Left kidney (tissue), 8 donors: ENCODE measurements at places on chromosomes 4 and X. TPM values are rescaled to one million over a fixed set of nuclear protein-coding genes. Genes with fewer than 3 reads are reported as not detected.

The USP17L22 gene
- not detected for polyA plus RNA-seq

DNA sequence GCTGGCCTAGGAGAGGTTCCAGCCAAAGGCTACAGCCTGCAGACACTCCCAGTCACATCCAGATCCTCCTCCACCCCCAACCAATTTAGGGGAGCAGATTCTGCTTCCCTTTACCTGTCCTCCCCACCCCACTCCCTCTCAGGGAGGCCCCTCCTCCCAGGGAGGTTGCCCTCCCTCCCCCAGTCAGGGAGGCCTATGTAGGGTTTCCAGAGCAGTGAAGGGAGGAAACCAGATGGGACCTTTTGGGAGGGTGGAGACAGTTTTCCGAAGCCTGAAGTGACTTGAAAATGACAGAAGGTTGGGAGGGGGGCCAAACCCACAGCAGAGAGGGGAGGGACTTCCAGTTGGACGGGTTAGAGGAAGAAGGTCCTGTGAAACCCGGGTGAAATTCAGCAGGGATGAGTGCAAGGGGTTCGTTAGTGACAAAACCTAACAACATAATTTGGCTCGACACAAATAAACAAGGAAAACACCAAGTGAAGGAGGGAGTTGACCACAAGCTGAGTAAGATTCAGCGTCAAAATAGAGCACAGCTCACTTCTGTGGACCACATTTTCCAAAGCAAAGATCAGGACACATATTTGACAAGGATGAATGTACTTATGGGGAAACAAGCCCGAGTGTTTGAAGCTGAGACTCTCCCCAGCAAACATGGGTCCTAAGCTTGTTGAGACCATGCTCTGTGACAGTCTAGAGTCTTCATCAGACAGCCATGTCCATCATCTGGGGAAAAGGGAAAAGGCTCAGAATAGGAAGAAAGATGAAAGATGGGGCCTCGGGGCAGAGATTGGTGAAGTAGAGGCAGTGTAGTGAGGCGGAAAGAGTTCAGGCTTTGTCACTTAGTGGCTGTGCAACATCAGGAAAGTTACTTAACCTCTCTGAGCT lies 46.4 kb downstream of the PRPS1 start:
- no peak for DNase-seq

- peak; percentile 83 for DNase-seq
Measured at GRCh38 chr4:85928775-85929591, 430.9 kb downstream of the MAPK10 start.

DNA sequence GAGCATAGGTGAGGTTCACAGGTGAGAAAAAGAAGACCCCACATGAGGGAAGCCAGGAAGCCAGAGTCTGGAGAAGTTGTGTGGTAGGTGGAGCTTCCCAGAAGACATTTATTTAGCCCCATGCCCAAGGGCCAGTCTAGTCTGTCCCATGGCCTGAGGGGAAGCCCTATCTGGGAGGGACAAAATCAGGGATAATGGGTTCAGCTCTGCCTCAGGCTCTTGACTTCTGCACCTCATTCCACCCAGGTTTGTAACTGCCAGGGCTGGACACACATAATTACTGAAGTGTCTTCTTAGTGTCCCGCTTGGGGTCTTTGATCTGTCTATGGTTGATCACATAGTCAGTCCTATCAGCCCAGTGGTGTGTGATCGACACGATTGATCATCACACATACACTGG lies 36.0 kb downstream of the TSC22D3 start:
- DNase-seq, result no peak

DNA sequence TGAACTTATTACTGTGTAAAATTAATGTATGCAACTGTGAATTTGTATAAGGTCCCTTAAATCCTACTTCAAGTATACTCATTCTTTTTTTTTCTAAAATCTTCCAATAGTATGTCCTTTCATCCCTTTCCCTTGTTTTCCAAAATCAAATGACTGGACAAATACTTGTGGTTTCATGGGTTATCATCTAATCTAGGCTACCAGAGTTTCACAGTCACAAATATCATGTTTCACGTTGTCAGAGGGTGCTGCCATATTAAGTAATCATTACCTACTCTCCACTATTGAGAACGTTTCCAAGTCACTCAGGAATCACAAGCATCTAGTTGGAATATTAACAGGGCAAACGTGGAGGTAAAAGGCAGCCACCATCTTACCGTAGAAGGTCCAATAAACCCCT lies 1235.0 kb upstream of the TENM3 start:
- DNase-seq, result no peak

- DNase-seq, result no peak
Measured at GRCh38 chr4:52996261-52997131, 134.4 kb downstream of the RASL11B start.

GRCh38 chrX:28586286-28586685 lies 960 bp upstream of the IL1RAPL1 start:
- no peak for DNase-seq

GRCh38 chrX:72005046-72005445 lies 94.4 kb downstream of the NHSL2 start:
- no peak for DNase-seq

DNA sequence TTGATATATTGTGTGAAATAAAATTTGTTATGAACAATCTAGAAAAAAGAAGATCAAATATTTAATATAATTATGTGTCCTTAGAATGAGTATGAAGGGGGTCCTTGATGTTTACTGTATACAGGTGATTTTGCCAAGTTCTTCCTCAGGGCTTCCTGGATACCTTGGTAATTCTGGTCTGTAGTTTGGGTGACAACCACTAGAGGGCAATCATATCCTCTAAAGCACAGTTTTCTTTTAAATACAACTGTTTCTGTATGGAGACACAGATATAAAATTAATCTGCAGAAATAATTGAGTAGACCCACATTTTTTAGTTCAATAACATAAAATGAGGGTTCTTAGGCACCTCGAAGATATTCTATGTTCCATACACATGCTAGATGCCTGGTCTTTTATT lies 157.7 kb downstream of the SPANXN1 start:
- DNase-seq, result peak; percentile 18

- no peak for DNase-seq
Measured at GRCh38 chrX:53281963-53282695, 745 bp upstream of the IQSEC2 start.

- no peak for DNase-seq
Measured at GRCh38 chr4:1342003-1342402, 5.0 kb upstream of the UVSSA start.

The RPL34 gene
- polyA plus RNA-seq, result 1,744 TPM

The AMBN gene
- polyA plus RNA-seq, result 0.80 TPM

GRCh38 chr4:48906206-48907173 lies at the start of gene OCIAD2:
Gene OCIAD2, minus strand, starts transcription at chr4:48906774. Its CDS starts 2,225 bp downstream, at chr4:48904549.
- DNase-seq, result peak; percentile 78

The PAK3 gene
- 6.5 TPM for polyA plus RNA-seq

The MND1 gene
- 22.6 TPM for polyA plus RNA-seq

DNA sequence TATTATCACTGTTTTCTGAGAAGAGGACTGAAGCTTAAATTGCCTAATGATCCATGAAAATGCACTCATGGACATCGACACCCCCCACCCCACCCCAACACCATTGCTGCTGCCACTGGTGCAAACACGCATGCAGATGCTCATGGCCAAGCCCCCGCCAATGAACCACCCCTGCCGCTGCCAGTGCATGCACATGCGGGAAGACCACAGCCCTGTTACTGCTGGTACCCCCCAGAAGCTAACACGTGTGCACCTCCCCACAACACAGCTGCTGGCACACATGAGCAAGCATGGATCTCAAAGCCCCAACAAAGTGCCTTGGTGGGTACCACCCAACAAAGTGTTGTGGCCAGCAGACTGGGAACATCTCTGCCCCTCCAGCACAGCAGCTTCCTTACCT lies 594.1 kb upstream of the FAT1 start:
- DNase-seq, result no peak

DNA sequence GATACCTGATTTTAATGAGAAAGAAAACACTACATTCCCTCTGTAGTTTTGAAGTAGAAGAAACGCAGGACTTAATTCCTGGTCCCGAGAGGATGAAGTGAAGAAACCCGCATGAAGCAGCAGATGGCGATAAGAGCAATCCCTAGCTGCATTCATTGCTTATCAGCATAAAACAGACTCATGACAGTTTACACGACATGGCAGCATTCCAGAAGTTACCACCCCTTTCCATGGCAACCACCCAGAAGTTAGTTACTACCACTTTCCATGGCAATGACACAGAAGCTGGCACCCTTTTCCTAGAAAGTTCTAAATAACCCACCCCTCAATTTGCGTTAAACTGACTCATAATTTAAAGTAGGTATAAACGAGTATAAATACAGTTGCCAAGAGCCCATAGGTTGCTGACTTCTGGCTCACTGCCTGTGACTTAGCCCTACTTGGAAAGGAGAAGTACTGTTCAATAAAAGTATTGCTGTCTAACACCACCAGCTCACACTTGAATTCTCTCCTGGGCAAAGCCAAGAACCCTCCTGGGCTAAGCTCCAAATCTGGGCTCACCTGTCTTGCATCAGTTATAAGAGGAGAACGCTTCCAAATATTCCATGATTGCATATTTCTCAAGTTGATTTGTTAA lies 5.5 kb upstream of the XAGE2 start:
- DNase-seq, result peak; percentile 6

DNA sequence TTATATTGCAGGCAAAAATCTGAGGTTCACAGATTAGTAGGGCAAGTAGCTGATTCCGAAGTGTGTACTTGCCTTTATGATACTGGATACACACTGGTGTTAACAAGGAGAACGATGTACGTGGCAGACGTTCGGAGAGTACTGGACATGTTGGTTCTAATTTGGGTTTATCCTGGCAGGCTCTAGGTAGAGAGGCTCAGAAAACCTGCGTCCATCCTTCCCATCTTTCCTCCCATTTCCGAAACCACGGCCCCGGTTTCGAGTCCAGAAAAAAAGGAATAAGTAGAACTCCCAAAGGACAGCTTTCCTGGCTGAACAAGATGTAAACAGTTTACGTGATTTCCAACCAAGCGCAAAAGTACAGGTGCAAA lies 351 bp upstream of the SLC30A9 start:
- DNase-seq, result no peak

DNA sequence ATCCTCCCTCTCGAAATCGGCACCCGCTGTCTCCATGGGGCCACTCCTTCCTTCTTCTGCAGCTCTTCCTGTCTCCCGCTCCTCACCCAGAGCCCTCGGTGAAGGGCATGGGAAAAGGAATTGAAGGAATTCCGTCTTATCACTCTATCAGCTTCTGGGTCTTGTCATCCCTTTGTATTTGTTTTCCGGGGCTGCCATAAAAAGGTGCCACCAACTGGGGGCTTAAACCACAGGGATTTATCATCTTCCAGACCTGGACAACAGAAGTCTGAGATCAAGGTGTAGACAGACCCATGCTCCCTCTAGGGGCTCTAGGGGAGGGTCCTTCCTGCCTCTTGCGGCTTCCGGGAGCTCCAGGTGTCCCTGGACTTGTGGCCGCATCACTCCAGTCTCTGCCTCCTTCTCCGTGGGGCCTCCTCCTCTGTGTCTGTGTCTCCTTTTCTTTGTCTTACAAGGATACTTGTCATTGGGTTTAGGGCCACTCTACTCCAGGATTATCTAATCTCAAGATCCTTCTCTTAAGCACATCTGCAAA lies 24.0 kb downstream of the CD99 start:
- DNase-seq, result no peak

DNA sequence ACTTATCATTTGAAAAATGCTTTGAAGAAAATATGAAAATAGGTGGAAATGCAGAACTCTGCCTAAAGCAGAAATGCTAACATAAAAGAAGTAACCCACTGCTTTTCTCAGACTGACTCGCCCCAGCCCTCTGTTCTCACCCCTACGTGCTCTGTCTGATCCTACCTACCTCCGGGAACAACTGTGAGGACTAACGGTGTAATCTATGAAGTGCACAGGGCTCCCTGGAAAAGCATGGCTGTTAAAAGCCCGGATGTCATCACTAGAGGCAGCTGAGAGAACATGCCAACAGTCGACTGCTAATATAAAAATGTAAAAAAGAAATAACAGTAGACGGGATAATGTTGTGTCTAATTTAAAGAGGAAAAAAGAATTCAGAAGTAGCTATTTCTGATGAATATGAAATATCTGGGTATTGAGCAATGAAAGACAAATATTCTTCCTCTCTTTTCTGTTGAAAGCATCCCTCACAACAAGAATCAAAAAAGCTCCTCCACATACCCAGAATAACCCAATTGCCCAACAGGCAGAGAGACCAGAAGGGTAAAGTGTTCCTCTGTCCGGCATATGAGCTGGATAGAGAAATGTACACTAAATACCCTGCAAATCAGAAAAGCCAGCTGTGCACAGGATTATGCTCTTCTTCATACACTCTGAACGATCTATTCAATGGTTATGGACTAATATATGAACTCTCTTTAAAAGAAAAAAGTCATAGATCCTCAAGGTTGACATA lies 130.7 kb downstream of the TSPAN5 start:
- no peak for DNase-seq

The EVC2 gene
- 8.4 TPM for polyA plus RNA-seq

DNA sequence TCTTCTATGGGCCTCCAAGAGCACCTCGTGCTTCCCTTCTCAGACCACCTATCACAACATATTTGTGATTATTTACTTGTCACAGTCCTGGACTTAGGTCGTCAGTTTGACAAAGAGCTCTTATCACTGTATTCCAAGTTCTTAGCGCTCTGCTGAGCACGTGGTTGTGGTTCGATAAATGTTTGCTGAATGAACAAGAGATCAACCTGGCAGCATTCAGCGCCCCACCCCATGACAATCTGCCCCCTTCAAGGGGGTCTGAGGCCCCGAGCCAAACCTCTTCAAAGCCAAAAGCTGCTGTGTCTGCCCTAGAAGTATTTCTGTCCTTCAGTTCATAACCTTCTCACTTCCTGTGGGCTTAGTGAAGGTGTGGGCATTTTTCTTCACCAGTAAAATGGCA lies 15.0 kb downstream of the RPS4X start:
- DNase-seq, result no peak
